ENCODE measurements at places on chromosomes 5 and 9. TPM values are rescaled to one million over a fixed set of nuclear protein-coding genes. Genes with fewer than 3 reads are reported as not detected.
A peak's percentile ranks its signal among the peaks of the same experiment; 100 is the strongest.

GLRA1 gene
- not detected for total RNA-seq

RNF180 gene
- total RNA-seq, result 0.52 TPM

SPAG8 gene
- 3.1 TPM for total RNA-seq

RASGEF1C gene
- total RNA-seq, result not detected

DNAJC18 gene
- total RNA-seq, result 4.3 TPM

TIMD4 gene
- total RNA-seq, result 25.4 TPM

PCDHGA7 gene
- 0.28 TPM for total RNA-seq

- no peak for DNase-seq
Measured at GRCh38 chr9:112094948-112095681, 80.0 kb downstream of the SUSD1 start.

GRCh38 chr9:109190151-109190550 lies 23.1 kb upstream of the FRRS1L start:
- no peak for DNase-seq

GRCh38 chr9:13952906-13953305 lies 361.0 kb downstream of the NFIB start:
- no peak for DNase-seq

DNA sequence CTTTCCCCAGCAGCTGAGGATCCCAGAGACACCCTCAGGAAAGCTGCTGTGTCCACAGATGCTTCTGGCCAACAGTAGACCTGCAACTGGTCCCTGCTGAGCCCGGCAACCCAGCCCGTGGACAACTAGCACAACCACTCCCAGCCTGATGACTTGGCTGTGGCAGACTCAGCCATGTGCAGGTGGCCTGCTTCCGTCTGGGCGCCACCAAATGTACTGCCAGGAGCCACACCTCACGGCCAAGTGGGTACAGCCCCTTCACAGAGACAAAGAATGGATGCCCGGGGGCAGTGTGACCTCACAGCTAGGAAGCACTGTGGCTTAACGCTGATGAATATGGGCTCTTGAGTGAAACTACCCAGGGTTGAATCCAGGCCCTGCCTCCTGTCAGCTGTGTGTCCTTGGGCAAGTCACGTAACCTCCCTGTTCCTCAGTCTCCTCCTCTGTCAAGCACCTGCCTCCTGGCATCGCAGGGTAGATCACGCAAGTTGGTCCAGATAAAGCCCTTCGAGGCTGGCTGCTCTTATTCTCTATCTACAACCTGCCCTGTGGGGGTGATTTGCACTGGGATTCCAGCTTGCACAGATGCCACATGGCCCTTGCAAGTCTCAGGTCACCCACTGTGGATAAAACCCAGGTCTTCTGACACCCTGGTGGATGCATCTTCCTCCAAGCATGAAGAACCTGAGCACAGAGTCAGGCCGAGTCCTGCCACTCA lies 225.0 kb downstream of the PBX3 start:
- no peak for DNase-seq

GRCh38 chr5:17355586-17356346 lies 138.3 kb downstream of the BASP1 start:
- DNase-seq, result no peak

GRCh38 chr5:126896170-126896702 lies 119.3 kb downstream of the LMNB1 start:
- no peak for DNase-seq

DNA sequence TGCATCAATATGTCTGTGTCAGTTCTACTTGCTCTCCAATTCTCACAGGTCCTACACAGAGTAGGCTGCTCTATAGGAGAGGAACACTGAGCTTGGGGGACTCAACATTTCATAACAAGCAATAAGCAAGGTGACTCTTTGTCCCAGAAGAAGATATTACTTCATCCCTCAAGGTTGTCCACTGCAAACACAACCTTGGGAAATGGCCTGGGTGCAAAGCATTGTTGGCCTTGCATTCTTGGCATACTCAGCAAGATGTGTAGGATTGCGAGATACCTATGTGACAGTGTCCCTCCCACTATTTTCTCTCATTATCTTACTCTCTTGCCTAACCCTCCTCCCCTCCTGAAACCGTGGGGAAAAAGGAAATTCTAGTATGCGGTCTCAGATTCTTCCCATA lies 169.8 kb upstream of the FREM1 start:
- DNase-seq, result no peak

DNA sequence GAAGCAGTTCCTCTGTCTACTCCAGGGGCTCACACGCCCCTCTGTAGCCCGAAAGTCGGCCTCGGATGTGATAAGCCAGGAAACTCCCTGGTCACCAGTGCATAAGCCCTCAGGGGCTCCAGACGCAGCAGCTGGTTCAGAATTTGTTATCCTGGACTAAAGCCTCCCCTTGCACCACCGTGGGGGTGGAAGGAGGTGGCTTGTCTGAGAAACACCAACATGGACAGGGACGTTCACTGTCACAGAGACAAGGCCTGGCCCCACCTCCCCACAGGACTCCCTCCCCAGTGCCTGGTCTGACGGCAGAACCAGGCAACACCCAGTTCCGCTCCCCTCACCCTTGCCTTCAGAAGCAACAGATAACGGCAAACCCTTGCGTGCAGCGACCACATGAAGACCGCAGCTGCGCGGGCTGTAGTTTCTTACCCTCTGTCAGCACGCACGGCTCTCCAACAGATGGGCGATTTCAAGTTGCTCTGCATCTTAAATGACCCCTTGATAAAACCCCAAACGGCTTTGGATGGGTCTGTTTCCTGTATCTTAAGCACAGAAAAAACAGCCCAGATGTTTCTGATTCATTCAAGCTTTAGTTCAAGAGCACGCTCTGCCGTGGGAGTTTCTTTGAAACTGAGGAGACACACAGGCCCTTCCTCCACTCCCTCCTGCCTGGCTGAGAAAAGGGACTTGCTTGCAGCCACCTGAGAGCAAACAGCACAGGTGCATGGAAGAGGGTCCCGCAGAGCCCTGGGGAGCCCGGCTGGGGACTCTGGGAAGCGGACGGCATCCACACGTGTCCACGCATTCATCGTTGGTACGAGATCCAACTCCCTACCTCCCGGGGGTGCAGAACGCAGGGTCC lies 44.7 kb upstream of the NKD2 start:
- peak; percentile 51 for DNase-seq

GRCh38 chr5:135033901-135034235 lies at the start of gene PITX1:
Gene PITX1, minus strand, starts transcription at chr5:135034228. Its CDS starts 347 bp downstream, at chr5:135033881.
- DNase-seq, result no peak

DNA sequence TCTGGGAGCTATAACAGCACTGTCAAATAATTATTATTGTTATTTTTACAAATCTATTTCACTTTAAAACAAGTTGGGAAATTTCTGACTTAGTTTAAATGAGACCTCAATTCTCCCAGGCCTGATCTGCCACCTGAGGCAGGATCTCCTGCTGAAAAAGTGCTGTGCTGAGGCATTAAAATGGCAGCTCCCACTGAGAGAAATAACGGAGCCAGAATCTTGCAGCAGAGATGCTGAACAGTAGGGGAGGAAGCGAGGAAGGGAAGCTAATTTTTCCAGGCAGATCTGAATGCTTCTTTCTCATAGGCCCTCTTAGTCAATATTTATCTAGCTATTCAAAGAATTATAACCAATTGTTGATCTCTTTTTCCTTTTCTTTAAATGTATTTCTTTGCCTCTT lies 196.3 kb downstream of the ZNF462 start:
- no peak for DNase-seq

DNA sequence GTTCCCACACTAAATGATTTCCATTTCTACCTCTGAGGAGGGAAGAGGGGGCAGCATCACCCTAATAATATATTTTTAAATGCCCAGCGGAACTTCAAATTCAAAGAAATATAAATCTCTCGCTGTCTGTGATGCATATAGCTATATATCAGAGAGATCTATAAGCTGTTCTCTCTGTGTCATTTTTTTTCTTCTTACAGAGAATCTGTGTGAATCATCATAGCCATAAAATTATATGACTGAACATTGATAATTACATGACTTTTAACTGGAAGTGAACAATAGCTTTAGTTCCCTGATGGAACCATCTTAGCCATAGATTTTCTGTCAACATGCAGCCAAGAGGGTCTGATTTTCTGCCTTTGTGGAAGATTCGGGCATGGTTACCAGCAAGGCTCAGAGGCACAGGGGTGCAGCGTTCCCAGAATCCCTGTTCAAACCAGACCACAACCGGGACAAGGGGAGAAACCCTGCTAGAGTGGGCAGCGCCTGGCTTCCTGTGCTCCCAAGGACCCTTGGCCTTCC lies 93.7 kb upstream of the OSMR start:
- no peak for DNase-seq

GRCh38 chr9:86975606-86976005 lies 28.3 kb upstream of the GAS1 start:
- no peak for DNase-seq

- DNase-seq, result no peak
Measured at GRCh38 chr9:6367128-6367890, 39.1 kb downstream of the TPD52L3 start.

GRCh38 chr9:87594194-87594593 lies 96.5 kb downstream of the DAPK1 start:
- no peak for DNase-seq

DNA sequence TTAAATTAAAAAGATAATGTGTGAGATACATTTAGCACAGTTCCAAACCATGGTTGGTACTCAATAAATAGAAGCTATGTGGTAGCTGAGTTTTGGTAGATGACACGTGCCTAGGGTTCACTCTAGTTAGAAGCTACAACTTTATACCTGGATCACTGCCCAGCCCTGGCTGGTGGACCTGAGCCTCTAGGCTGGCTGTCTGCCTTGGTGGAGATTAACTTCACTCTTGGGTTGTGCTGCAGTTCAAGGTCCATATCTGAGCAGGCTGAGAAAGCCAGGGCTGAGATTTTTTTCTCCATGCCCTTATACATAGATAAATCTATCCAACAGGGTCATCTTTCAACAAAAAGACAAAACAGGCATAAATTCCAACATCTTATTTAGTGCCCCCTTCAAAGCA lies 44.6 kb upstream of the SPDL1 start:
- no peak for DNase-seq

DNA sequence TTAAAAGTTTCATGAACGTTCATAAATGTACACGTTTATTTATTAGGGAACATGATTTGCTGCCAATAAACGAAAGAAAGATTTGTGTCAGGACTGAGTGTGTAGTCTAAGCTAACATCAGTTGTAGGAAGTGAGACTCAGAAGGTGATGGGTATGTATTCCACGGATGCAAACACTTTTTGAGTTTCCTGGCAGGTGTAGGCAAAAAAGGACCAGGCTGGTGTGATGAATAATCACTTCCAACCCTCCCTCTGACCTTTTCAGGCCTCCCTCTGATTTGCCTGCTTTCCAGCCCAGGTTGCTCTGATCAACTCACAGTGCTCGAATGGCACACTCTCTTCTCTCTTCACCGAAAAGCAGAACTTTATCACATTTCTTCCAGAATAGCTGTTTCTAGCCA lies 51.8 kb downstream of the BASP1 start:
- DNase-seq, result no peak

GRCh38 chr5:126359884-126360283 lies 63.3 kb upstream of the GRAMD2B start:
- DNase-seq, result no peak

- no peak for DNase-seq
Measured at GRCh38 chr9:73022353-73022752, 69.5 kb upstream of the ALDH1A1 start.

DNA sequence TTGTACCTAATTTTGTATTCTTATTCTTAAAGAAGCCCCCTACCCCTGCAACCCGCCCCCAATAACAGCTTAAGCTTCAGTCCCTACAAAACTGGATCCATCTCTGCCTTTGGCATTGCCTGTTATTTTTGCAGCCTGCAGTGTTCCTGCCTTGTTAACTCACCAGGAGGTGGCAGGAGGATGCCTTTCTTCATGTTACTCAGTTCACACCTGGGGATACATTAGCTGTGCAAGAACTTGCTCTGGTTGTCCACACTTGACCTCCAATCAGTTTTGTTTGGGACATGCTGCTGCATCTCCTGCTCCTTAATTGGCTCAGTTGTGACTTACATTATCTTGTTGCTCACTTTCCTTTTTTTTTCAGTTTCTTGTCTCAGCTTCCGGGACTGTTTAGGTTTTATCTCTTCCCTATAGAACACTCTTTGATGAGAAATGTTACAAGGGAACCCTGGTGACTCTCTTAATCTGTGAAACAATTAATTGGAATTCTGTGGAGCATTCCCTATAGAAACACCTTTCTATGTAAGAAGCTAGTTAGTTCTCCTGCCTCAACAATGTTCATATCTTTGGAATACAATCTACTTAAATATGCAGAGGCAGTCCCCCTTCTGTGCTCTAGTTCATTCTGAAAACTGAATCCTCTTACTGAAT lies 467.7 kb upstream of the ACO1 start:
- no peak for DNase-seq

DNA sequence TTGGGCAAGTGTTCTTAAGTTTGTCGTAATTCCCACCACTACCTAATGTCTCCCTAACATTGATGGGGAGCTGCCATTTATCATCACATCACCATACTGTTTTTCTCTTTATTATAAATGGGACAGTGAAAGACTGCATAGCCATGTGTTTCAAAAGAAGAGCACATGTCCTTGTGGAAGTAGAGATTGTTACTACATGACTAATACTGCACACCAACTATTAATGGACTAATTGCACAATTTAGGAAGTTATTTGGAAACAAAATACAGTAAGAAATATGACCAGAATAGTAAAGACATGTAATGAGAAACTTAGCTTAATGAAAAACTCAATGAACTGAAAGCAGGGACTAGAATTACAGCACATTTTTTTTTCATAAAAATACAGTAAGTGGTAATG lies 12.0 kb upstream of the ELOVL7 start:
- no peak for DNase-seq

GRCh38 chr5:128559300-128560297 lies 21.6 kb upstream of the FBN2 start:
- DNase-seq, result no peak

GRCh38 chr9:72984991-72985390 lies 32.1 kb upstream of the ALDH1A1 start:
- no peak for DNase-seq

DNA sequence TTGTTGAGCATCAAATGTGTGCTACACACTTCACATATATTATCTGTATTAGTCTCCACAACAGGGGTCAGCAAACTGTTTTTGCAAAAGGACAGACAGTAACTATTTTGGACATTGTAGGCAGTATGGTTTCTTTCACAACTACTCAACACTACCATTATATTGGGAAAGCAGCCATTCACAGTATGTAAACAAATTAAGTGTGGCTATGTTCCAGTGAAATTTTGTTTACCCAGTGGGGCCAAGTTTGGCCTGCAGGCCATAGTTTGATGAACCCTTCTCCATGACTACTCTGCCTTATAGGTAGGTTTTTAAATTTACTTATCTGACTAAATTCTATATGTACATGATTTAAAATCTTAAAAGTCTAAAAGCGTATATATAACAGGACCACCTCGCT lies 13.0 kb upstream of the FAM151B start:
- DNase-seq, result no peak

DNA sequence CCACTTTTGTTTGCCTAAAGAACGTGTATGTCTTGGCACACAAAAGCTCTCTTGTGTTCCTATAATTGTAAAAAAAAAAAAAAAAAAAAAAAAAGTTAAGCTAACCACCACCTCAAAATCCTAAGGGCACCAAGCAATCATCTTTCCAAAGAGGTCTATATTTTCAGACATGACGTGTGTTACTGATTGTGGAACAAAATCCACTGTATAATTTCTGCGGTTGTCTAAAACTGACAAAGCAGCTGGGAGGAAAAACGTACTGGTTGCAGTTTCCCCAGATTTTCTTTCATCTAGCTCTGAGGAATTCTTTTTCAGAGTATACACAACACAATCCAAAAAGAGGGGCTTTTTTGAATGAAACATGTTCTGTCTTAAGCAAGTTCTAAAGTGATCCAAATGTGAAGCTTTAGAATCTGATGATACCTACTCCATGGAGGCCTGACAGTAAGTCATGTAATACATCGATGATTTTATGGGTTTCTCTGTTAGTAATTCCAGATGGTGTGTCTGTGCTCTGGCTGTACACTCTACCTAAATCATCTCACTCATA lies 375.6 kb upstream of the NUDT12 start:
- no peak for DNase-seq

GRCh38 chr9:1094749-1095148 lies 44.6 kb downstream of the DMRT2 start:
- no peak for DNase-seq

Measured in thymus (tissue), 14 donors.